SHP77 treated with DMSO at 0.1 percent for 48 hours (cell line): ENCODE measurements at places on chromosomes 1 and 21.

GRCh38 chr1:64513545-64513944 lies 43.6 kb downstream of the CACHD1 start:
- DNase-seq, result no peak

- DNase-seq, result no peak
These were observed 16.7 kb downstream of the CNR2 start for GRCh38 chr1:23896491-23896890.

DNA sequence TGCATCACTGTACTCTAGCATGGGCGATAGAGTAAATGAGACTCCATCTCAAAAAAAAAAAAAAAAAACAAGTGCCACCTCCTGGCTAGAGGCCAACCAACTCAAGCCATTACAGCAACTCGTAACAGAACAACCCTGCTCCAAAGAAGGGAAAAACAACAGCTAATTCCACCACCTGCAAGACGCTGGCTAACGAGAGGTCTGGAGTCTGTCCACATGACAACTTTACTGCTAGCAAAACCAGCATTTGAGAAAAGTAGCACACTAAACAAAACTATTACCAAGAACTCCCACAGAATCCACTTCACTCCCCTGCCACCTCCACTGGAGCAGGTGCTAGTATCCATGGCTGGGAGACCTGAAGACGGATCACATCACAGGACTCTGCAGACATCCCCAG lies 24.1 kb upstream of the EGLN1 start:
- no peak for DNase-seq

DNA sequence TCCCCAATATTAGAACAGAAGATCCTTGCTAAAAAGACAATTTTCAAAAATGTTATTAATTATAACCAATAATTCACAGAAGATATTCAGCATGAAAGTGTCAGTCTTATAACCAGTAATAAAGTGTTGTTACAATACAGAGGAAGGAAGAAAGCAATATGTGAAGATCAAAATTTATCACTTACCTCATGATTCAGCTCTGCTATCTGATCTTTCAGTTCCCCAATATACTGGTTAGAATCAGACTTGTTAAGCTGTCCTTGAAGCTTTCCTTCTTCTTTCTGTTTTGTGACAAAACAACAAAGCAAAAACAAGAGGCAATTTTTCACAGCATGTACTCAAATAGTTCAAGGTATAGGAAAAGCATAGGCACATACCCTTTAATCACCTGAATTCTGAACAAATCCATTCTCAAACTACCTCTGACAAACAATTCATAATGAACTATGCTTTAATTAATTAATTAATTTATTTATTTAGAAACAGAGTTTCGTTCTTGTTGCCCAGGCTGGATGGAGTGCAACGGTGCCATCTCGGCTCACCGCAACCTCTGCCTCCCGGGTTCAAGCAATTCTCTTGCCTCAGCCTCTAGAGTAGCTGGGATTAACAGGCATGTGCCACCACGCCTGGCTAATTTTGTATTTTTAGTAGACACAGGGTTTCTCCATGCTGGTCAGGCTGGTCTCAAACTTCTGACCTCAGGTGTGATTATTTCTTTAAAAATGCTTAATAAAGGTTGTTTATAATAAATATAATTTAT lies 76.9 kb upstream of the GFI1 start:
- DNase-seq, result no peak

DNA sequence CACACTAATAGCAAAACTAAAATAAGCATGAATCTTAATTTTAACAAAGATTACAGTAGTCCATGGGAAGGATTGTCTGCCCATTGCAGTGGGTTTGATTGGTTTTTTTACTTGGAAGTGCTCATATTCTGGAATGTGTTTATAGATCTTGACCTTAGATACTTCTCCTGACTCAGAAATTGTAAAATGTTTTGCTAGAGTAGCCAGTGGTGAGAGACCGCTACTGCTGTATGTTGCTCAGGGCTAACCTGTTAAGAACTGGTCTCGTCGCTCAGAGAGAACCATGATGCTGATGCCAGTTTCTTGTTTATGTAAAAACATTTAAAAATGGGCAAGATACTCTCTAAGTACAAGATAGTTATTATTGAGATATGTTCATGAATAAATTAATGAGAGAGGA lies 99.9 kb downstream of the ROR1 start:
- DNase-seq, result no peak

DNA sequence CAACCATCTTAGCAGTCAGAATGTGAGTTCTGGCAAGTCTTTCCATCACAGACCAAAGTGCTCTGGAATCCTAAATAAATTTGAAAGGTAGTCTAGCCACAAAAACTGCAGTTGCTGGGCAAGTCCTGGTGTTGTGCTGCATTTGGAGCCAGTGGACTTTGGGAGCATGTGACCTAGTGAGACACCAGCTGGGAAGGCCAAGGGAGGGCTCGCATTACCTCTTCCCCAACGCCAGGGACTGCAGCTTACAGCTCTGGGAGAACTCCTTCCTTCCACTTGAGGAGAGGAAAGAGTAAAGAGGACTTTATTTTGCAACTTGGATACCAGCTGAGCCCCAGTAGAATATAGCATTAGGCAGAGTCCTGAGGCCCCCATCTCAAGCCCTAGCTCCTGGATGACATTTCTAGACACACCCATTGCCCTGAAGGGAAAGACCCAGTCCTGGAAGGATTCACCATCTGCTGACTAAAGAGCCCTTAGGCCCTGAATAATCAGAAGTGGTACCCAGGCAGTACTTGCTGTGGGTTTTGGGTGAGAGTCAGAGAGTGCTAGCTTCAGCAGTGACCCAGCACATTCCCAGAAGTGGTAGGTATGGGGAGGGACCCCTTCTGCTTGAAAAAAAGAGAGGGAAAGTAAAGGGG lies 190.7 kb downstream of the NUF2 start:
- DNase-seq, result no peak

- peak; percentile 96 for DNase-seq
These were observed at the start of gene UBE4B for GRCh38 chr1:10032590-10033358. UBE4B (plus strand) TSS chr1:10032958; CDS start chr1:10033671, 713 bp downstream.

DNA sequence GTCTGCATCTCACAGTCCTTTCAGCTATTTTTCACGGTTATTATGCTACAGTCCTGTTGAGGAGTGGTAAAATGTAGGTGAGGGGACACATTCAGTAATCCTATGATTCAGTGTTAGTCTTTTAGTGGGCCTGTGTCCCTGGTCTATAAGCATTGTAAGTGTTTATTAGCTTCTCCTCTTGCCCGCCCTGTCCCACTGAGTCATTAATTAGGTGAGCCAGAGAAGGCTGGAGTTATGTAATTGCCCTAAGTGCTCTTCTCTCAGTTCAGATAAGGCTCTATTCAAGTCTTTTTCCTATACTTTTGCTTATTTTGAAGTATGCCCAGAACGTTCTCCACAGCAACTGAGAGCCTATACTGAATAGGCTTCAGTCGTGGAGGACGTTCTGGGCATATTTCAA lies 76.3 kb upstream of the ZRANB2 start:
- DNase-seq, result no peak

GRCh38 chr1:73803380-73803779 lies 394.6 kb downstream of the LRRIQ3 start:
- no peak for DNase-seq

GRCh38 chr21:37139902-37140301 lies 66.8 kb downstream of the TTC3 start:
- no peak for DNase-seq

- DNase-seq, result no peak
These were observed 117.2 kb downstream of the DMRTB1 start for GRCh38 chr1:53576381-53576801.

DNA sequence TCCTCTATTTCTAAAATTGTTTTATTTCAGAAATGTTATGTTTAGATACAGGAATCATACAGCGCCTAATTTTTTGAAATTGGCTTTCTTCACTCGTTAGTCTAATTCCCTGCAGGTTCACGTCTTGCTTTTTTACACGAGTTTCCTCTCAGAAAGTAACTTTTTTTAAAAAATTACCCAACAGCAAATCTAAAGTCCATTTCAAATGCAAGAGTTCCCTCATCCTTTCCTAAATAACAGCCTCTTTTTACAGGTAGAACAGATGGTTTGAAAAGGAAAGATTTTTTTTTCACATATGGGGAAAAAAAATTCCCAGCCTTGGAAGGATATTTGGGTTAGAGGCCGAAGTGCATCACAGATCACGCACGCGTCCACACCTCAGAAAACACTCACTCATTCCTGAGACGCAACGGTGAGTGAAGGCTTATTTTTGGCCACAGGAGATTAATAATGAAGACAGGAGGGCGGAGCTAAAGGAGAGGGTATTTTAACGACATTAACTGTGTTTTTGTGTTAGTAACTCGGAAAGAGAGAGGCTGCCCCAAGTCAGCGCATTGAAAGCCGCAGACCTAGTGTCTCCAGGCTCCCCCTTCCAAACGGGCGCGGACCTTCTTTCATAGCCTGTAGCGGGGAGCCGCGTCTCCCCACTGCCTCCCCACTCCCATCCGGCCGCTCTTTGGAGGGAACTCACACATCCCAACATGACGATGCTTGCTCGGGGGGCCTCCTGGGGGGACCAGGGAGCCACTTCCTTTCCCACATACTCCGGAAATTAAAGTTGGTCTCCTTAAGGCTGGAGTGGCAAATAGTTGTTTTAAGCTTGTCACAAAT lies 969 bp upstream of the RIPK4 start:
- DNase-seq, result no peak

DNA sequence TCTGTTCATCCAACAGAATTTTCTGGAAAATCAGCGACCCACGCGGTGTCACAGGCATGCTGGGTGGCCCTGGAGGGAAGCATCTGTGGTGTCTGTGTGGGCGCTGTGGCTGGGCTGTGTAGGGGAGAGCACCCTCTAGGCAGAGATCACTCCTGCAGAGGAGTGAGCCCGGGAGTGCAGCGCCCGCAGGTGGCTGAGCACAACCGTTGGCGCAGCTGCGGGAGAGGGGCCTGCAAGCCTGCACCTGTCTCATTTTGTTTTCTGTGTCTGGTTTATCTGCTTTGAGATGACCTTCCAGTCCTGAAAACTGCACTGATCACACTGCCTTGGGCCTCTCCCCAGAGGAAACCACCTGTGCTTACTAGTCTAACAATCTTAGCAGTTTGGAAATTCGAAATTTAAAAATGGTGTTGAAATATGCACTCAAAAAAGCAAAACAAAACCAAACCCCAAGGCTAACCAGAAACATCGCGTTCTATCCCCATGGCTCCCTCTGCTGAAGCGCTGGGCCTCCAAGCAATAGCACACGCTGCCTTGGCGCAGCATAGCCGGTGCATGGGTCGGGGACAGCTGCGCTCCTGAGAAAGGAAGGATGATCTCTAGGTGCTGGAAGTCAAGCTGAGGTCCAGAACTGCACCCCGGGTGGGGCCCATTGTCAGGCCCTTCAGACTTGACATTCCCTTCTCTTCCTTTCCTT lies 4.8 kb downstream of the FAM3B start:
- peak; percentile 63 for DNase-seq

DNA sequence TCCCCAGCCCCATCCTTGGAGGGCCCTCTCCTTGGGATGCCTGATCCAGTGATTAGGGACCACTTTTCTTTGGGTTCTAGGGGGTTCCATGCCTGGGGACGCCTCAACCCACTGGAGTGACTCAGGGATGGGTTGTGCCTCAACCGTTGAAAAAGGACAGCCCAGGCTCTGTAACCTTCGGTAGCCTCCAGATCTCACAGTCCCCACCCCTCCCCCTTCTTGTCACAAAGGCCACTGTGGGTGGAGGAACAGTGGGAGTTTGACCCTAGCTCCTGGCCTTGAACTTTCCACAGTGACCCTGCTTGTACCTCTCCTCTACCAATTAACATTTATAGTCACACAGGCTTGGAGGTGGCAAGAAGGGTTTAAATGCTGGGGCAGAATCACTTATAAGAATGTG lies 2.6 kb upstream of the RORC start:
- DNase-seq, result no peak

- DNase-seq, result no peak
These were observed 257.0 kb upstream of the ADGRL2 start for GRCh38 chr1:81543764-81544163.

- DNase-seq, result no peak
These were observed 6.7 kb downstream of the ARNT start for GRCh38 chr1:150869683-150870082.

- DNase-seq, result peak; percentile 43
These were observed at the start of gene THBS3 for GRCh38 chr1:155207806-155208540. THBS3 (minus strand) TSS chr1:155207897; CDS start chr1:155207876, 21 bp downstream.

- no peak for DNase-seq
These were observed 38.5 kb downstream of the CAMTA1 start for GRCh38 chr1:6823793-6824192.

DNA sequence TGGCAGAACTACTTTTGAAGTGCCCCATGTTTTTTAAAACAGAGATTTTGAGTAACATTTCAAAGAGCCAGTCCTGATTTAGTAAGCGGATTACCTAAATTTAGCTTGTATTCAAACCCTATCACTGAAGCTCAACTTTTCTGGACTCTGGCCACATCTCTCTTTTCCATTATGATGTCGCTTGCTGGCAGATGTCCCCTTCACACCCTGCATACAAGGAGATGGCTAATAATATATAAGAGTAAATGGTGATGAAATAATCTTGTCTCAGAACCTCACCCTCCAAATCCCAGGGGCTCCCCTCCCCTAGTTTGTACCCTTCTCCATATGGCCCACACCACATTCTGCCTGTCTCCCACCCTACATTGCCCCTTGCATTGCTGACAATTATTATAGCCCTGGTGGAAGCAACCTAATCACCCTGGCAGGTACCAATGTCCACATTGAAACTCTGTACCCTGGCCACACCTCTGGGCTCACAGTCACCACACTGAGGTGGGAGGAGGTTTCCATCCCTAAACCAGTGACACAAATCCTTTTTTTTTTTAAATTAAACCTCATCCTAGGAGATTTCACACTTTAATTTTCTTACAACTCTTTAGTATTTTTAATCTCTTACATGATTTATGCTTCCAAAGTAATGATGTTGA lies 106.0 kb upstream of the SYT6 start:
- no peak for DNase-seq

DNA sequence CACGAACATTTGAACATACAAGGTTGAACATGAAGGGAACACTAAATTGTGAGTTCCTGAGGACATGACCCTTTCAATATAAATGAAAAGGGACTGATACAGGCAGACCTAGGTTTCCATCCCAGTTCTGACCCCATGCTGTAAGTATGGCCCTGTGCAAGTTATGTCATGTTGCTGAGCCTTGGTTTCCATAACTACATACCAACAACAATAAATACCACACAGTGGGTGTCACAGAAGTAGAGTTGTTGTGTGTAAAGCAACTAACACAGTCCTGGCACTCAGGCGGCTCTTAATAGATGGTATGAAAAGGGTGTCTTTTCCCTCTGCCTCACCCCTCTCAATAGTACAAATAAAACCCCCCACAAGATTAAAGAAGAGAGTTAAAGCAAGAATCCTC lies 140.8 kb downstream of the LMX1A start:
- DNase-seq, result no peak

DNA sequence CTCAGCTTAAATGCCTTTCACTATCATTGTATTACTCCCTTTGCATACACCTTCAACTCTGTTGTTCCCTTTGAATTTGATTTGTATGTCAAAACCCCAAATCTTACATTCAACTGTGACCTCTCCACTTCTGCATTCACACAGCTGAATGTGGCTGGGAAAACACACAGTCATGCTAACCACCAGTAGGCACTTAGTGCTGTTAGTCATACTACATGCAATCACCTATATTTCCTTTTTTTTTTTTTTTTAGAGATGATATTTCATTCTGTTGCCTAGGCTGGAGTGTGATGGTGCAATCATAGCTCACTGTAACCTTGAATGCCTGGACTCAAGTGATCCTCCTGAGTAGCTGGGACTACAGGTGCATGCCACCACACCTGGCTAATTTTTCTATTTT lies 16.2 kb downstream of the BTBD8 start:
- DNase-seq, result no peak
